ENCODE measurements at places on chromosomes 16 and 17. TPM values are rescaled to one million over a fixed set of nuclear protein-coding genes. Genes with fewer than 3 reads are reported as not detected.

DNA sequence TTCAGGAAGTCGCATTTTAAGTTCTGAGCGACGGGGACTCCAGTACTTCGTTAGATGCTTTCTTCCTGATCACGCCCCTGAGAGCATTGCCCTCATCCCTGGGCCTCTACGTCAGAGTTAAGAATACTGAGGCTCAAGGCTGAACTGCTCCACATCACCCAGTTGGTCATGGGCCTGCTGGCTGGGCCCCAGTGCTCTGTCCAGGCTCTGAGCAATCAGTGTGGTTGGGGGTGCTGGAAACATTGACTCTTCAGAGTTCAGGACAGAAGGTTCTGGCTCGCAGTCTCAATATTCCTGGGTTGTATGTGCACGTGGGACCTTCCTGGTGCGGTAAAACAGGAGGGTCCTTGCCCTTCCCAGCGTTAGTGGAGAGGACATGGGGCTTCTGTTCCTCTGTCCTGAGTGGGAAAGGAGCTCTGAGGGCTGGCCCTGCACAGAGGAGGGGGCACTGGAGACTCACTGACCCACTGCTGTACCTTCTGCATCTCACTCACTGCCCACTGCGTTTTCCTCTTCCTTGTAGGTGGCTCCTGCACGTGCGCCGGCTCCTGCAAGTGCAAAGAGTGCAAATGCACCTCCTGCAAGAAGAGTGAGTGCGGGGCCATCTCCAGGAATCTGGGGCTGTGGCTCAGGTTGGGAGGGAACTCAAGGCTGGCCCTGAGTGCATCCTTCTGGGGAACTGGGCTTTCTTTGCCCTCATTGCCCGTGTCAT is 518 bp downstream of the MT1E start:
- peak overlapping the region; percentile 80 for H3K27ac ChIP-seq
- H3K36me3 ChIP-seq = no peaks in the 10 kb centered on the region
- peaks cover 3% of the 10 kb centered on the region for H3K27me3 ChIP-seq
- H3K4me3 ChIP-seq = peak overlapping the region; percentile 76
- peaks cover 25% of the 10 kb centered on the region for H3K4me1 ChIP-seq

DNA sequence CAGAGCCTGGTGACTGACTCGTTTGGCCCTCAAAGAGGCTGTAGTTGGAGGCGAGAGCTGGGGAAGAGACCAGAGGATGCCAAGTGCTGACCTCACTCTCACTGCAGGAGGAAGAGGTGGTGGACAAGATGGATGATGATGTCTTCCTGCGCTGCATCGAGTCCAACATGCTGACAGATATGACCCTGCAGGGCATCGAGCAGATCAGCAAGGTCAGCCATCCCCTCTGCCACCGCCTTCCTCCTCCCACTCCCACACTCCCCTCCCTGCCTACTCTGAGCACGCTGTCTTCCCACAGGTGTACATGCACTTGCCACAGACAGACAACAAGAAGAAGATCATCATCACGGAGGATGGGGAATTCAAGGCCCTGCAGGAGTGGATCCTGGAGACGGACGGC is 26.9 kb downstream of the POLR2A start:
- no peak overlapping the region for H3K4me3 ChIP-seq
- H3K27me3 ChIP-seq = no peaks in the 10 kb centered on the region
- H3K27ac ChIP-seq = no peak overlapping the region
- H3K36me3 ChIP-seq = peaks cover 40% of the 10 kb centered on the region
- no peaks in the 10 kb centered on the region for H3K4me1 ChIP-seq

DNA sequence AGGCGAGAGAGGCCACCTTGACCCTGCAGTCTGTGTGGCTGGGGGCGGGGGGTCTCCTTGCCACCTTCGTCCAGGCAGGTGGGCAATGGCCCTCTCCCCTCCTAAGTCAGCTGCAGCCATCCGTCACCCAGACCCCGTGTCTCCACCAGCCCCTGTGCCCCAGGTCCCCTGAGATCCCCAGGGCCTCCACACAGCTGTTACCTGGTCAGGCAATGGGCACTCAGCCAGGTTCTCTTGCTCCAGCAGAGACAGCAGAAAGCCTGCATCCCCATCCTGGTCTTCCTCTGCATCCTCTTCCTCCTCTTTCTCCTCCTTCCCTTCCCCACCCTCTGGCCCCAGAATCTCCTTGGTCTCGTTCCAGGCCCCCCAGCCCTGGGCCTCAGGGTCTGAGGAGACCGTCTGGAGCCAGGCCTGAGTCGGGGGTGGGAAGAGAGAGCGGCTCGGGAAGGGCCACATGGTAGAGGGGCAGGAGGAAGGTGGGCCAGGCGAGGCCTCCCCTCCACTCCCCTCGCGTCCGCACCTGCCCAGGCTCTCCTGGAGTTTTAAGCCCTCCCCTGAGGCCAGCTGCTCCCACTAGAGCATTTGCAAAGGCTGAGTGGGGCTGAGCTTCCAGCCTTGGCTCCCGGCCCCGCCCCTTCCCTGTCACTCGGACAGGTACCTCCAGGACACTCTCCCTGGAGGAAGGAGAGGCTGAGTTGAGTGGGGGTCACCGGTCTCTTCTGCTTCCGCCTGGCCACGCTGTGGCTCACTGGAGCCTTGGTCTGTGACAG is at the start of gene PABPN1L:
PABPN1L (minus strand) TSS at position 510 of the 770 bp plus-strand sequence; CDS start at position 456, 54 bp downstream.
- H3K4me3 ChIP-seq = no peak within 1 kb of the TSS
- DNase-seq = no peak
- no peaks in the 10 kb centered on the region for H3K4me1 ChIP-seq
- H3K27ac ChIP-seq = no peak within 1 kb of the TSS
- no peaks in the 10 kb centered on the region for H3K36me3 ChIP-seq
- H3K27me3 ChIP-seq = peaks cover 4% of the 10 kb centered on the region

The PABPN1L gene
- total RNA-seq = not detected

DNA sequence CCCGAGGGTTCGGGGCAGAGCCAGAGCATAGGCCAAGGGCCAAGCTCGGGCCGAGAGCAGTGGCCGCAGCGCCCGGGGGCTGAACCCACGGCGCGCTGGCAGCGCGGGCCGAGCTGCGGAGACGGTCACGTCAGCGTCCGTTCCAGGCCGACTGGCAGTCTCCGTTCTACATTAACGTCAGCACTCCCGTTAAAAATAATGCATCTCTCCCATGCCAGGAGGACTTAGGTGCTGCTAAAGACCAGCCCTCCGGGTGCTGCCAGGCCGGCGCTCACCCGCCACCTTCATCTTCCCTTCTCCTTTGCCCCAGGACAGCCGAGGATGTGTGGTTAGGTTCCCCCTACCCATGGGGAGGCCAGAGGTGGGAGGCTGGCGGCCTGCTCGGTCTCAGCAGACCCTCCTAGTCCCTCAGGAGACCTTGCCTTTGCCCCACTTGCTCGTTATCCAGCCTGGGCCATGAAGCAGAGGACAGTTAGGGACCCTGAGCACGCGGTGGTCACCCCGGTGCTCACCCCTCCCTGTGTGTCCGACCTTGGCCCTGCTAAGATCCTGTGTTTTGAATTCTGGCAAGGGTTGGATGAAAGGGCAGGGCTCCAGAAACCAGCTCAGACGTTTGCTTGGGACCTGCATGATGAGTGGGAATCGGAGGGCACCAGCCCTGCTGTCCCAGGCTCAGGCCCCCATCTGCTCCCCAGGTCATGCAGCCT is 572 bp downstream of the MPG start:
- peak; percentile 51 for DNase-seq
- H3K27me3 ChIP-seq = no peaks in the 10 kb centered on the region
- H3K4me1 ChIP-seq = peaks cover 56% of the 10 kb centered on the region
- H3K4me3 ChIP-seq = peak overlapping the region; percentile 69
- peak overlapping the region; percentile 70 for H3K27ac ChIP-seq
- H3K36me3 ChIP-seq = peaks cover 2% of the 10 kb centered on the region

DNA sequence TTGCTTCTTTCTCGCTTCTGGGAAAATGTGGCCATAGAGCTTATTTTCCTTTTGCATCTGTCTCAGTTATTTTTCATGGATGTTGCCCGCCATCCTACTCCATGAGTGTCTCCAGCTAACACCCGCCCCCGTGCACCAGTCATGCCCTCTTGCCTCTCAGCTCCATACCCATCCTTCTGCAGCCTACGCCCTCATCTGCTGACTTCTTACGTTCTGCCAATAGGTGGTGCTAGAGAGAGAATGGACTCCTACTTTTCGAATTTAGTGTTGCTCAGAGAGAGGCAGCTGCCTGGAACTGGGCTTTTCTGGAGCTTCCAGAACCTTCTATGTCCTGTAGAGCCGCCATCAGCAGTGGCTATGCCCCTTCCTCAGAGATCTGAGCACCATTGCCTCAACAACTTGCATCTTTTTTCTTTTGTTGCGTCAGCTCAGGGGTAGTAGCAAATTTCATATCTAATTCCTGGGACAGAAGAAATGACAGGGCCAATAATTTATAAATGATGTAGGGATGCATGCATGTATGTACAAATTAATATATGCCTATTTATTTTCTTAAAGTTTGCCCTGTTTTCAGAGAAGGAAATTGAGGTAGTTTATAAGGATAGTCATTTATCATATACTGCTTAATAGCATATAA is 119.7 kb upstream of the MYOCD start:
- no peaks in the 10 kb centered on the region for H3K27me3 ChIP-seq
- no peaks in the 10 kb centered on the region for H3K36me3 ChIP-seq
- DNase-seq = peak; percentile 26
- H3K4me3 ChIP-seq = no peak overlapping the region
- H3K27ac ChIP-seq = no peak overlapping the region

- no peaks in the 10 kb centered on the region for H3K36me3 ChIP-seq
- peaks cover 39% of the 10 kb centered on the region for H3K27me3 ChIP-seq
- DNase-seq = no peak
- H3K4me3 ChIP-seq = no peak overlapping the region
Measured at GRCh38 chr16:77430360-77430759, 4.5 kb downstream of the ADAMTS18 start.

The NOD2 gene
- total RNA-seq = not detected

DNA sequence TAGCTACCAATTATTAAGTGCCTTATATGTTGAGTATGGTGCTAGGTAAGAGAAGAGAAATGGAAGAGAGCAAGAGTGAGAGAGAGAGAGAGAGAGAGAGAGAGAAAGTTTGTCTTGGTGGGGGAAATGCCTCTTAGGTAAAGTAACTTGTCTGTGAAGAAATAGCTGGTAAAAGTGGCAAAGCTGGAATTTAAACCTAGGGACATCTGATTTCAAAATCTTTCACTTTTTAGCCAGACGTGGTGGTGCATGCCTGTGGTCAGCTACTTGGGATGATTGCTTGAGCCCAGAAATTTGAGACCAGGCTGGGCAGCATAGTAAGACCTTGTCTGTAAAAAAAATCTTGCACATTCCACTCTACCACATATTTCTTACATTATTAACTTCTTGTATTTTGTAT is 23.0 kb upstream of the CDR2 start:
- H3K27me3 ChIP-seq = no peaks in the 10 kb centered on the region
- peak; percentile 98 for DNase-seq
- no peaks in the 10 kb centered on the region for H3K36me3 ChIP-seq
- H3K4me3 ChIP-seq = no peak overlapping the region

- no peaks in the 10 kb centered on the region for H3K27me3 ChIP-seq
- H3K27ac ChIP-seq = no peak overlapping the region
- no peak overlapping the region for H3K4me3 ChIP-seq
- no peak for DNase-seq
Measured at GRCh38 chr16:2930236-2930635, 18.5 kb downstream of the FLYWCH1 start.

The LGALS9B gene
- total RNA-seq = not detected

The TGFB1I1 gene
- 124 TPM for total RNA-seq

DNA sequence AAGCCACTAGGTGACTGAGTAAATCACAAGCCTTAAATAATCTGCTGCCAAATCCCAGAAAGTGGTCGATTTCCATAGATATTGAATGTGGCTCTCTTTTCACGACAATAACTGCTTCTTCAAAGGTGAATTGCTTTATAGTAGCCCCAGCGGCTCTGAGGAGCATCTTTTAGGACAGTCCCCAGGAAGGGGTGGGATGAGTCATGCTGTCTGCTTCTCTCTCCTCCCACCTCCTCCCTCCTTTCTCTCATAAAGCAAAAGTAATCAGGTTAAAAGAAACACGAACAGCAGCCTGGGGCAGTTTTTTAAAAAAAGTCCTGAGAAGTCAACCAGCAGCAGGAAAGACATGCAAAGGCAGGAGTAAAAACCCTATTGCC is 1.8 kb downstream of the KIAA0513 start:
- peak; percentile 49 for DNase-seq
- H3K27ac ChIP-seq = peak overlapping the region; percentile 61
- no peaks in the 10 kb centered on the region for H3K27me3 ChIP-seq
- H3K4me3 ChIP-seq = peak overlapping the region; percentile 84

The CDH1 gene
- 23.8 TPM for total RNA-seq

GRCh38 chr16:70804153-70804733 is 3.3 kb upstream of the VAC14 start:
- H3K27me3 ChIP-seq = no peaks in the 10 kb centered on the region
- no peaks in the 10 kb centered on the region for H3K36me3 ChIP-seq
- H3K4me1 ChIP-seq = peaks cover 36% of the 10 kb centered on the region
- peak overlapping the region; percentile 1 for H3K4me3 ChIP-seq

DNA sequence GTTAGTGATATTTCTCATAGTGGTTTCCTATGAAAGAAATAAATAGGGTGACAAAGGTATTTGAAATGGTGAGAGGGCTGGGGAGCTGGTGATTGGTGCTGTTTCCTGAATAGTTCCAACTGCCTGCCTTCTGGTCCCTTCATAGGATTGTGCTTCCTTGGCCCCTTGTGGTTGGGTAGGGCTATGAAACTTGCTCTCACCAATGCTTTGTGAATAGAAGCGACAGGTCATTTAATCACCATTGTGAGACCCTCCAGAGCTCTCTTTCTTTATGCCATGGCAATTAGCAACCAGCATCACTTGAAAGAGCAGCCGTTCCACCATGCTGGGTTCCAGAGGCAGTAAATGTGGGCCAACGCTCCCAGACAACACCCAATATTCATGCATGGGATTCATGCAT is 23.7 kb upstream of the WWOX start:
- H3K4me3 ChIP-seq = no peak overlapping the region
- no peak overlapping the region for H3K27ac ChIP-seq
- H3K27me3 ChIP-seq = no peaks in the 10 kb centered on the region
- no peaks in the 10 kb centered on the region for H3K36me3 ChIP-seq
- no peaks in the 10 kb centered on the region for H3K4me1 ChIP-seq

The BTBD17 gene
- total RNA-seq = not detected

The USH1G gene
- not detected for total RNA-seq

DNA sequence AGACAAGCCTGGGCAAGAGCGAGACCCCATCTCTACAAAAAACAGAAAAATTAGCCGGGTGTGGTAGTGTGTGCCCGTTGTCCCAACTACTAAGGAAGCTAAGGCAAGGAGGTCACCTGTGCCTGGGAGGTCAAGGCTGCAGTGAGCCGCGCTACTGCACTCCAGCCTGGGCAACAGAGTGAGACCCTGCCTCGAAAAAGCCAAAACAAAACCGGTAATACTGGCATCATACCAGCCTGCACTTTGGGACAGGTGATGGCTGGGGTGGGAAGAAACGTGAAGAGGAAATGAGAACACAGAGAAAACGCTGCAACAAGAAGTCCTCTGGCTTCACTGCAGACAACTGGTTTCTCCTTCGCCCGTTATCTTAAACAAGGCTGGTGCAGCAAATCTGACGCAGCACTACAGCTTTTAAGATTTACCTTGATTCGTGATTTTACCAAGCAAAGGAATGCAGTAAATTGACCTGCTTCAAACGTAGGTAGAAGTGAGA is 725 bp upstream of the CASC3 start:
- peaks cover 13% of the 10 kb centered on the region for H3K4me1 ChIP-seq
- no peaks in the 10 kb centered on the region for H3K27me3 ChIP-seq
- peaks cover 25% of the 10 kb centered on the region for H3K36me3 ChIP-seq
- H3K4me3 ChIP-seq = peak overlapping the region; percentile 75

The BAIAP3 gene
- 2.6 TPM for total RNA-seq

The ODAD4 gene
- total RNA-seq = 1.1 TPM

The ARHGAP44 gene
- total RNA-seq = 1.4 TPM

All from astrocyte (in vitro differentiated cells and primary cell).